GM10248 (cell line): ENCODE measurements at places on chromosomes 4 and X.

GRCh38 chrX:103063191-103063845 lies 653 bp downstream of the BEX1 start:
- DNase-seq: no peak

GRCh38 chr4:1337951-1338751 lies 8.9 kb upstream of the UVSSA start:
- DNase-seq: no peak

GRCh38 chr4:94680176-94680862 lies 77.4 kb upstream of the BMPR1B start:
- no peak for DNase-seq

GRCh38 chr4:38860788-38861424 lies 4.3 kb upstream of the TLR6 start:
- peak; percentile 71 for DNase-seq

GRCh38 chr4:15868111-15868510 lies 70.4 kb downstream of the FGFBP1 start:
- no peak for DNase-seq

GRCh38 chr4:76447393-76447851 lies 12.4 kb downstream of the SHROOM3 start:
- no peak for DNase-seq

DNA sequence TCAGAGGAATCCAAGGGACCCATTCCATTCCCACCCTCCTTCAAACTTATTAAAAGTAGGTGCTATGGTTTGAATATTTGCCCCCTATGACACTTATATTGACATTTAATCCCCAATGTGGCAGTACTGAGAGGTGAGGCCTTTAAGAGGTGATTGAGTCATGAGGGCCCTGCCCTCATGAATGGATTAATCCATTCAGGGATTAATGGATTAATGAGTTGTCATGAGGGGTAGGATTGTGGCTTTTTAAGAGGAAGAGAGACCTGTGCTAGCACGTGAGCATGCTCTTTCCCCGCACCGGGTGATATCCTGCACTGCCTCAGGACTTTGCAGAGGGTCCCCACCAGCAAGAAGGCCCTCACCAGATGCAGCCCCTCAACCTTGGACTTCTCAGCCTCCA lies 50.1 kb downstream of the IRF2 start:
- no peak for DNase-seq

GRCh38 chrX:21225643-21226042 lies 148.6 kb upstream of the CNKSR2 start:
- DNase-seq: no peak

DNA sequence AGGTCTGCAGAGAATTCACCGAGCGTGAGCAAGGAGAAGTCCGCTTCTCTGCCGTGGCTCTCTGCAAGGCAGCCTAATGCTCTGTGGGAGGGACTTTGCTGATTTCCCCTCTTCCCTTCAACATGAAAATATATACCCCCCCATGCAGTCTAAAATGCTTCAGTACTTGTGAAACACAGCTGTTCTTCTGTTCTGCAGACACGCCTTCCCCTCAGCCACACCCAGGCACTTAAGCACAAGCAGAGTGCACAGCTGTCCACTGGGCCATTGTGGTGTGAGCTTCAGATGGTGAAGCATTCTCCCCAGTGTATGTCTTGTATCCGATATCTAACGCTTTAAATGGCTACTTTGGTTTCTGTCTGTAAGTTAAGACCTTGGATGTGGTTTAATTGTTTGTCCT lies 11.3 kb downstream of the UCHL1 start:
- no peak for DNase-seq

DNA sequence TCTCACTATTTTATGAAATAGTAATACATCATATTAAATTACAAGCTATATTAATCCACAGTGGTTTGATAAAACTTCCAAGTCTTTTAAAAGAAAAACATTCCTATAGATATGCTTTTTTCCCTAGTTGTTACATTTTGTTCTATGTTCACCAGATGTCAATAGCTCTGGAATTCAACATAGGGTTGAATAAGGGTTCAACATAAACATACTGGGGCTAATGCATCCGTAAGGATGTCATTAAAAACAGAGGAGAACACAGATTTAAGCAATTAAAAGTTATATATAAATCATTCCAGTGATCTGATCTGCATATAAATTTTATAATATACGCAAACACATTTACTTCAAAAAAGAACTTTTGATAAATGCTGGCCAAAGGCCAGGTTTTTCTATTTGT lies 32.5 kb downstream of the SULT1B1 start:
- DNase-seq: no peak

- no peak for DNase-seq
These were observed 81.2 kb downstream of the CBR4 start for GRCh38 chr4:168928875-168929274.

GRCh38 chr4:48432017-48432416 lies 51.1 kb upstream of the SLC10A4 start:
- DNase-seq: no peak

DNA sequence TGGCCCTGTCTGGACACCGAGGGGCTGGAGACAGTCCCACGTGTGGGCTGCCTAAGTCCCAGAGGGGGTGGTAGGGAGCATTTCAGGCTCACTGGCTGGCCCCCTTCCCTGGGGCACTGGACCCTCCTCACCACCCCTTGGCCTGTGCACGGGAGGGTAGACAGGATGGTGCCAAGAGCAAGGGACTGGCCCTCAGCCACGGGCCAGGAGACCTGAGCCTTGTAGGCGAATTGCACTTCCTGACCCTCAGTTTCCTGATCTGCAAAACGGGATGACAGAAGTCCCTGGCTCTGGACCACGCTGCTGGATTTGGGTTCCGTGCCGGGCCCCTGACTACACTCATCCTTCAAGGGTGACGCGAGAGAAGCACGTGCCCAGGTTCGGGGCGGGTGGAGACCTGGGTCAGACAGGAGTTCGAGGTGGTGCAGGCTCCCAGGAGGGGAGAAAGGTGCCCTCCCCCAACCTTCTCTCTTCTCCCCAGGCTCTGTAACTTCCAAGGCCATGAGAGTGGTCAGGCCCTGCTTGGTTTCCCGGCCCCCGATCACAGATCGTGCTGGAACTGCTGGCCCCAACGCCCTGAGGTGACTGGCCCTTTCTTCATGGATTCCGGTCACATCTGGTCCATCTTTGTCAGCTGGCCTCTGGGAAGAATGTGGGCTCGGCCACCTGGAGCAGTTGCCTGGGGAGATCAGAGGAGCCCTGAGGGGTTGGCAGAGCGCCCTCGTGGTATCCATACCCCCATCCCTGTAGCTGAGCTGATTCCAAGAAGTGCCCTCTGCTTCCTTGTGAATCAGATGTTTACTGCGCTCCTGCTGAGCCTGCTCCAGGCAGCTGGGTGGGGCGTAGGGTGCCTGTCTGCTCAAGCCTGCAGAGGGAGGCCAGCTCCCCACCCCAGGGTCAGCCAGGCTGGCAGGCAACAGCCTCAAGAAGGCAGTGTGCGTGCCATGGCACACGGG lies 3.3 kb downstream of the SH3BP2 start:
- DNase-seq: no peak

DNA sequence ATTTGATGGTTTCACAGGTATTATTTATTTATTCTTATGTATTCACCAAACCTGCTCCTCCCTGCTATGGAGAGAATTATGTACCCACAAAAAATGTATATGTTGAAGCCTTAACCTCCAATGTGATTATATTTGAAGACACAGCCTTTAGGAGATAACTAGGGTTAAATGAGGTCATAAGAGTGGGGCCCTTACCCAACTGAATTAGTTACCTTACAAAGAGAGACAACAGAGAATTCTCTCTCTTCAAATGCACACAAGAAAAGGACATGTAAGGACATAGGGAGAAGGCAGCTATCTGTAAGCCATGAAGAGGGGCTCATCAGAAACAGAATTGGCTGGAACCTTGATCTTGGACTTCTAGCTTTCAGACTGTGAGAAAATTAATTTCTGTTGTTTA lies 44.0 kb downstream of the ZGRF1 start:
- DNase-seq: no peak

DNA sequence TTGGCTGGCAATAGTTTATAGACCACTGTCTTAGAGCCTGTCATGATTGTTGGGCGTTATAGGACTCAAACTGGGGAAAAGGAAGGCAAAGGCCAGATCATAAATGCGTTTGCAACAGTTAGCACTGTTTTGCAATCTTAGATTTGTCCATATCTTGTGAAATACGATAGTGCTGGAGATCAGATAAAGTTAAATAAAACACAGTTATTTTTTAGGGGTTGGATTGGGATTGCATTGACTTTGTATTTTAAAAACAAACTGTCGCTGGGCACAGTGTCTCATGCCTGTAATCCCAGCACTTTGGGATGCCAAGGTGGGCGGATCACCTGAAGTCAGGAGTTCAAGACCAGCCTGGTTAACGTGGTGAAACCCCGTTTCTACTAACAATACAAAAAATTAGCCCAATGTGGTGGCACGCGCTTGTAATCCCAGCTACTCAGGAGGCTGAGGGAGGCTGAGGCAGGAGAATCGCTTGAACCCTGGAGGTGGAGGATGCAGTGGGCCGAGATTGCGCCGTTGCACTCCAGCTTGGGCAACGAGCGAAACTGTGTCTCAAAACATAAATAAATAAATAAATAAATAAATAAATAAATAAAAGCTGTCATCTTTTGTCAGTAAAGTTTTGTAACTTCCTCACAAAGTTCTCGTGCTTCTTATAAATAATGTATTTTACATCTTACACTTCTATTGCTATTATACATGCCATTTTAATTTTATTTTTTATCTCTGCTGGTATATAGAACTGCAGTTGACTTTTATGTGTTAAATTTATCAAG lies 117.2 kb downstream of the KDM6A start:
- no peak for DNase-seq

- no peak for DNase-seq
These were observed 637.8 kb upstream of the GRIA3 start for GRCh38 chrX:122546269-122546668.

DNA sequence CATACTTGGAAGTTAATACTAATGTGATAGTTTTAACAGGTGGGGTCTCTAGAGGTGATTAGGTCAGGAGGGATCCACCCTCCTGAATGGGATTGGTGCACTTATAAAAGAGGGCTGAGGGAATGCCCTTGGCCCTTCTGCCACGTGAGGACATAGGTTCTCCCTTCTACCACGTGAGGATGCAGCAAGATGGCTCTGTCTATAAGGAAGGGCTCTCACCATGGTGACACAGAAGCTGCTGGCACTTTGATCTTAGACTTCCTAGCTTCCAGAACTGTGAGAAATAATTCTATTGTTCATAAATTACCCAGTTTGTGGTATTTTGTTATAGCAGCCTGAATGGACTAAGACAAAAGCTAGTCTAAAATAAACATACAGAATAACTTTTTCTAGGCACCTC lies 1.0 kb downstream of the AADAT start:
- no peak for DNase-seq

DNA sequence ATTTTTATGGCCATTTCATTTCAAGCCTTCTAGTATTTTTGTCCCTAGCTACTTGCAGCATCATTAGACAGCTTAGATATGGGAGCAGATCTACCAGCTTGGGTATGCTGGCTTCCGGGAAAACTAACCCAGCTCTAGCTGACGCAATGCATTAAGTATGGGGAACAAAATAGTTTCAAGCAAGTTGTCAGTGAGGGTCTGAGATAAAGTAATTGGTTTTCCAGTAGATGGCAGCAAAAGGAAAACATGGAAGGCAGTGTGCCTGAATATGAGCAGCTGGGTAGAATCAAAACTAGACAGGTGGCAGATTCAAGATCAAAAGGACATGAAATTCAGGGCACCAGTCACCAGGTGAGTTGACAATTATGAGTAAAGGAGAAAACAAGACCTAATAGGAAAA lies 340.9 kb upstream of the CTSO start:
- no peak for DNase-seq

DNA sequence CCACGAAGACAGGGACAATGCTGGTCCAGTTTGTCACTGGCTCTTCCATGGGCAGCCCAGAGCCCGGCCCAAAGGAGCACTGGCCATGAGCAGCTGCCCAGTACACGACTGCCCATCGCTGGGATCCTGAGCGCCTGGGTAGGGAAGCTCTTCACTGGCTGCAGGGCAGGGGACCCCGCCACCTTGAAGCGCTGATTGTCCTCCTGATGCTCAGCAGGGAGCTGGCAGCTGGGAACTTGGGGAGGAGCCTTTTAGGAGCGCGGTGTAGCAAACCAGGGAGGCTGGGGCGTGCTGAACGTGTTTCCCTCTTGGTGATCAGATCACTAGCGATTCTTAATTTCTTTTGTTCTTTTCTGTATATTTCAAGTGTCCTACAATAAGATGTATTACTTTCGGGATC lies 1.8 kb downstream of the L1CAM start:
- no peak for DNase-seq

GRCh38 chr4:6191448-6192130 lies 8.8 kb downstream of the JAKMIP1 start:
- DNase-seq: no peak

DNA sequence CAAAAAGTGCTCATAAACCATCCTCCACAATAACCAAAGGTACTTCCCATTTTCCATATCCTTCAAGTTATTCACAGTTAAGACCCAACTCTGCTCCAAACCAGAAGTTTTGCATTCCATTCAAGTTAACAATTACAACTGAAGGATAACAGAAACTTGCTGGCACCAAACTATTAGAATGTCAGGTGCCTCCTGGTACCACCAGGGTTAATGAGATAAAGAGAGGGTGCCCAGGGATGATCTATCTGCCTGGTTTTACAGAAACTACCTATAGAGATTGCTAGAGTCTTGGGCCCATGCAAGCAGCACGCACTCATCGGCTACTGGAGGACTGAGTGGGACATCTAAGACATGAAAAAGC lies 114.6 kb downstream of the RBM47 start:
- DNase-seq: no peak

GRCh38 chr4:77092975-77093374 lies 17.2 kb upstream of the CCNI start:
- DNase-seq: no peak

DNA sequence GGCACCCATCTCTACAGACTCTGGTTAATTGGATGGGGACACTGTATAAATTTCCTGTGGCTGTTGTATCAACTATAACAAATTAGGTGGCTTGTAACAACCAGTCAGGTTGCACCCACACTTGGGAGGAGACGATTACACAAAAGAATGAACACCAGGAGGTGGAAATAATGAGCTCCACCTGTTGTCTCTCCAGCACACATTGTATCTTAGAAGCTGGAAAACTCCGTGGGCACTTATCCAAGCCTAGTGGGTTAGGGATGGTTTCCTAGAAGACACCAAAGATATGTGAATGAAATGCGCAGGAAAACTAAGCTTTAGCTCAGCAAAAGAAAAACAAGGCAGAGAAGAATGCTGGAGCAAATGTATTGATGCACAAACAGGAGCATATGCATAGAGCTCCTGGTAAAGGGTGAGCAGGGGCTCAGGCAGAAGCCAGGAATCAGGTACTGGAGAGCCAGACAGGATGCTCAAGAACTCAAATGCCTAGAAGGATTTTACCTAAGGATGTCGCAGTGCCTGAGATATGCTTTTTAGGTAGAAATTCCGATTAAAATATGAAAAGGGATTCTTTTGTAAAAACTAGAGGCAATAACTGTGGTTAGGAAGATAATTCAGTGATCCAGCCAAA lies 111.7 kb downstream of the GALNTL6 start:
- no peak for DNase-seq

GRCh38 chr4:47873877-47874541 lies 36.1 kb upstream of the CORIN start:
- DNase-seq: no peak
